Stomach (tissue), 19 donors: ENCODE measurements at places on chromosomes 16 and 17.

- DNase-seq, result peak; percentile 59
Measured at GRCh38 chr17:41549596-41550039, 21.5 kb upstream of the KRT19 start.

GRCh38 chr16:28040039-28040438 is 23.5 kb downstream of the GSG1L start:
- DNase-seq, result no peak

DNA sequence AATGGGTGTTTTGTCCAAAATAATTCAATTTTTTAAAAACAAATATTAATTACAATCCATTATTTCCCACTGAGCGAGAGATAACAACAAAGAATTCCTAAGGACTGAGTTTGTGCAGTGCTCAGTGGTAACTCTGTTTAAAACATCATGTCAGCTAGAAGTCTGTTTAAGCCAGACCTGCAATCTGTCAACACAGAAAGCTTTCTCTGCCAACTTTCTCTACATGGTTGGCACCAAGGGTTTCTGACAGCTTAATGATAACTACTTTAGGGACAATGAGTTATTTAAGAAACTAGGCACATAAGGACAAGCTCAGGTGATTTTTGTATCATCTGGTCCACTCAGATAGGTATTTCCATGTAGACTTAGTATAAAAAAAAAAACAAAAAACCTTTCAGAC is 81.8 kb downstream of the WDR59 start:
- no peak for DNase-seq

DNA sequence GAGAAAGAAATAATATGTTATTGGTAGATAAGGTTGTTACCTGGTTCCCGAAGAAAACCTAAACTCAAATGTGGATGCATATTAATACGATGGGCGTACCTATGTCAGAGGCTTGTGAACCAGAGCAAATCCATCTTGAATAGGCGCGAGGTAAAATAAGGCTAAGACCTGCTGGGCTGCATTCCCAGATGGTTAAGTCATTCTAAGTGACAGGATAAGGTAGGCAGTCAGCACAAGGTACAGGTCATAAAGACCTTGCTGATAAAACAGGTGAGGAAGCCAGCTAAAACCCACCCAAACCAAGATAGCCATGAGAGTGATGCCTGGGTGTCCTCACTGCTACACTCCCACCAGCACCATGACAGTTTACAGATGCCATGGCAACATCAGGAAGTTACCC is 1400.1 kb downstream of the CDH8 start:
- peak; percentile 42 for DNase-seq

DNA sequence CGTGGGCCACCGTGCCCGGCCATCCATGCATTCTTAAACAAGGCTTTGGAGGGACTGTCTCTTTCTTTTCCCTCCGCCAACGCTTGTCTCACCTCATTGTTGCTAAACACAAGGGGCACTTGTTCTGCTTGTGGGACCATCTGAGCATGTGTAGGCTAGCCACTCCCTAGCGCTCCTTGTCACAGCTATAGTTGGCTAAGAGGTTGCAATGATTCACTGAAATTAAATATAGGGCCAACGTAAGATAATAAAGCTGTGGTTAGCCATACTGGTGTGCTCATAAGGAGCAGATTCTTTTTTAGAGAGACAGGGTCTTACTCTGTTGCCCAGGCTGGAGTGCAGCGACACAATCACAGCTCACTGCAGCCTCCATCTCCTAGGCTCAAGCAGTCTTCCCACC is 41.2 kb downstream of the KIAA0513 start:
- no peak for DNase-seq

- DNase-seq, result no peak
Measured at GRCh38 chr17:39246274-39246673, 20.5 kb upstream of the STAC2 start.

DNA sequence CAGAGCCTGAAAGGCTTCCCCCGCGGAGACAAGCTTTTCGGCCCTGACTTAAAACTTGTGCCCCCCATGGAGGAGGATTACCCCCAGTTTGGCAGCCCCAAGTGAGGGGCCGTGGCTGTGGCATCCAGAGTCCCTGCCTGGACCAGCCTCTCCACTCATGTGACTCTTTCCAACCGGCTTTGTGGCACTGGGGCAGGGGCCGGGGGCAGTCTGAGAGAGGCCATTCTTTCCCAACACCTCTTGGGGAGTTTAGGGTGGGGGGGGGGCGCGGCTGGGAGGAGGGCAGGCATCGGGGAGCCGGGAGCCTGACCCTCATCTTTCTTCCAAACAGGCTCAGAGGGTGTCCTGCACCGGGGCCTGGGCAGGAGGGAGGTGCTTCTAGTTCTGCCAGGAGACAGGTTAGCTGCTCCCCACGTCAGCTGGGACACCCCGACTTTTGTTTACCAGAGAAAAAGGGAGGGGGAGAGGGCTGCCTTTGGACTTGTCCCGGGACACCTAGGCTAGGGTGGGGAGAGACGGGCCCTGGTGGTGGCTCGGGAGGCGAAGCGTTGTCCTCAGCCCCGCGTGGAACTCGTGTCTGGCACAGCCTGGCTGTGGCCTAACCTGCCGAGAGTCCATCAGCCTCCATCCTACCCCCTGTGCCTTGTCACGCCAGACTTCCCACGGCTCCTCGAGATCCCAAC is 7.3 kb upstream of the SERPINF1 start:
- peak; percentile 11 for DNase-seq

- DNase-seq, result no peak
Measured at GRCh38 chr16:62933929-62934328, 897.7 kb upstream of the CDH8 start.

- DNase-seq, result no peak
Measured at GRCh38 chr17:65154770-65155589, 17.8 kb downstream of the RGS9 start.

- DNase-seq, result no peak
Measured at GRCh38 chr16:85184404-85184803, 72.1 kb upstream of the CIBAR2 start.

DNA sequence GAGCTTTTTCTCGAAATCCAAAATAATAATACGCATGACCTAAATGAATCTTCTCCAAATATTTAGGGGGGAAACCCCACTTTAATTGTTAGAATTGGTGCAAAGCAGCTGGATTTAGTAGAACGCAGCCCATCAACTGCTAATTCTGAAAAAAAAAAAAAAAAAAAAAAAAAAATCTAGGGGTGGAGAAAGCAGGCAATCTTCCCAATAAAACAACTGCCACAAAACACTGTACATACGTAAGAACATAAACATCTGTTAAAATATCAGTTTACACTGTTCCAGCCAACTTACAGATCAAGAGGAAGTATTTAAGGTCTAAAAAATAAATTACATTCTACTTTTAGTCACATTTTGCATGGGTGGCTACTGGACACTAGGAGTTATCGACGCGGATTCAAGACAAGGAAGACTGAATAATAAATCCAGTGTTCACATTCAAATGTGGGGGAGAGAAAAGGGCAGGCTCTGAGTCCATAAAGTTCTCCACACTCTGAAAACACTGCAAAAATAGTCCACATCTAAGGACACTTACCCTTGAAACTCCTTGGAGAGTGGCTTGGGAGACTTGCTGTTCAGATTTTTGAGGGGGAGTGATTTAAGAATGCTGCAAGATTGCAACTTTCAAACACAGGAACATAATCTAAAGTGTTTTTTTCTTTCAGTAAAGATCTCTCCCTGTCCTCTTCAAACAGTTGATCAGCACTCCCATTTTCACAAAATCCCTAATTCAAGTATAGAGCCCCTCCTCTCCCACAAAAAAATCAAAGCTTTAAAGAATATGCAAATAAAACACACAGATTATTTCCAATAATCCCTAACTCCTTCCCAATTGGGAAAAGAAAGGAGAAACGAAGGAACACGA is 1.3 kb downstream of the APPBP2 start:
- no peak for DNase-seq

DNA sequence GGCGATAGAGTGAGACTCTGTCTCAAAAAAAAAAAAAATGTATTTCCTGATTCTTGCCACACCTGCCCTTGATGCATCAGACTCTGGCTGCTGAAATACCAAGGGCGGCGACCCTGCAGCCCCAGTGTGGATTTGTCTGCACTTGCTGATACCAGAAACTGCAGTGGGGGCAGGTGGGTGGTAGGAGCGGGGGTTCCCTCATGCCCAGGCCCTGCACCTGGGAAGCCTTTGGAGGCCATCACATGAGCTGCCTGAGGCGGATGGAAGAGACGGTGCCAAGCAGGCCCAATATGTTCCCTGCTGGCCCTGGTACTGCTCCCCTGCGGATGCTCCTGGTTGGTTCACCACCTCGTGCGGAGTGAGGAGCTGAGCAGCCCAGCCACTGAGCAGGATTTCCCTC is 50.6 kb downstream of the MARF1 start:
- DNase-seq, result peak; percentile 53

- no peak for DNase-seq
Measured at GRCh38 chr17:3630781-3631180, 5.3 kb downstream of the SHPK start.

- no peak for DNase-seq
Measured at GRCh38 chr17:80364091-80364691, 50.8 kb upstream of the ENDOV start.

GRCh38 chr17:50331085-50331791 is 14.7 kb upstream of the XYLT2 start:
- DNase-seq, result no peak

- no peak for DNase-seq
Measured at GRCh38 chr17:62092784-62093183, 27.7 kb upstream of the MED13 start.

DNA sequence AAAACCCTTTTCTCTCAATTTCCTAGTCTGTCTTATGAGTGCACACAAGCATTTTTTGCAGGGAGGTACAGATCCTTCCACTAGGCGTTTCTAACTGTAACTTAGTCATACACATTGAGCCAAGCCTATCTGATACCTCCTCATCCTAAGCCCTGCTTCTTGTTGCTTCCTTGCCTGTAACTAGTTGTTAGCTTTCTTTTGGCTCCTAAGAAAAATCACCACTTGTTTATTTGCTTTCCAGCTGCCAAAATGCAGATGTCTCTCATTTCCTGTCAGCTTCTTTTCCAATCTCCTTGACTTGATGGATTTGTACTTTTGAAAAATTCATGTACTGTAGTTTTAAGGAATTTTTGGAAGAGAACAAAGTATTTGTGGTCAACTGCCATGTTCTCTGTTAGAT is 73.7 kb downstream of the TNRC6C start:
- no peak for DNase-seq

GRCh38 chr16:83552228-83552627 is 255.6 kb upstream of the HSBP1 start:
- DNase-seq, result no peak

- DNase-seq, result no peak
Measured at GRCh38 chr17:78104540-78104941, 24.0 kb downstream of the TMC6 start.

- DNase-seq, result no peak
Measured at GRCh38 chr17:42853968-42854790, 3.2 kb downstream of the AOC3 start.

- peak; percentile 10 for DNase-seq
Measured at GRCh38 chr16:24309258-24310142, 53.4 kb downstream of the CACNG3 start.

DNA sequence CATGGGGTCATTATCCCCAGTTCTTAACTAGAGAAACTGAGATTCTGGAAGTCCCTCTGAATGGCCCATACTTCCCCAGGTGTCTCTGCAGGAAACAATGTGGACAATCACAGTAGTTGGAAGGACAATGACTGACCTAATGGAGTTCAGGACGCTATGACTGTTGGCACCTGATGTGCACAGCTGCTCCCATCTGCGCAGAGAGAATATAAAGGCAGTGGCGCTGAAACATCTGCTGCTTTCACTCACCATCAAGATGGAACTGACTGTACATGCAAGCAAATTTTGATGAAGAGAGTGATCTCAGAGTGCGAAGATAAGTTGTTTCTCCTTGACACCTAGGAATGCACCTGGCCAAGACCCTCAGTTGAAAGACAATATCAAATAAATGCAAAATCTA is 395.7 kb upstream of the ASIC2 start:
- no peak for DNase-seq

DNA sequence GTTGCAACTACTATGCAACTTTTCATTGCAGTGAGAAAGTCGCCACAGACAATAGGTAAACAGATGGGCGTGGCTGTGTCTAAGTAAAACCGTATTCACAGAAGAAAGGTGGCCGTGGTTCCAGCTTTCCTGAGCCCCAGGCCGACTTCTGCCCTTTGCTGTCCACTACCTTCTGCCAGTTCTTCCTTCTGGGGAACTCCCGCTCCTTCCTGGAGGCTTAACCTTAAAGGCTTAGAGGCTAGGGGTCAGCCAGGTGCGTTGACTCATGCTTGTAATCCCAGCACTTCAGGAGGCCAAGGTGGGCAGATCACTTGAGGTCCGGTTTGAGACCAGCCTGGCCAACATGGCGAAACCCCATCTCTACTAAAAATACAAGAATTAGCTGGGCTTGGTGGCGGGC is 2.1 kb upstream of the SEPTIN12 start:
- DNase-seq, result no peak

DNA sequence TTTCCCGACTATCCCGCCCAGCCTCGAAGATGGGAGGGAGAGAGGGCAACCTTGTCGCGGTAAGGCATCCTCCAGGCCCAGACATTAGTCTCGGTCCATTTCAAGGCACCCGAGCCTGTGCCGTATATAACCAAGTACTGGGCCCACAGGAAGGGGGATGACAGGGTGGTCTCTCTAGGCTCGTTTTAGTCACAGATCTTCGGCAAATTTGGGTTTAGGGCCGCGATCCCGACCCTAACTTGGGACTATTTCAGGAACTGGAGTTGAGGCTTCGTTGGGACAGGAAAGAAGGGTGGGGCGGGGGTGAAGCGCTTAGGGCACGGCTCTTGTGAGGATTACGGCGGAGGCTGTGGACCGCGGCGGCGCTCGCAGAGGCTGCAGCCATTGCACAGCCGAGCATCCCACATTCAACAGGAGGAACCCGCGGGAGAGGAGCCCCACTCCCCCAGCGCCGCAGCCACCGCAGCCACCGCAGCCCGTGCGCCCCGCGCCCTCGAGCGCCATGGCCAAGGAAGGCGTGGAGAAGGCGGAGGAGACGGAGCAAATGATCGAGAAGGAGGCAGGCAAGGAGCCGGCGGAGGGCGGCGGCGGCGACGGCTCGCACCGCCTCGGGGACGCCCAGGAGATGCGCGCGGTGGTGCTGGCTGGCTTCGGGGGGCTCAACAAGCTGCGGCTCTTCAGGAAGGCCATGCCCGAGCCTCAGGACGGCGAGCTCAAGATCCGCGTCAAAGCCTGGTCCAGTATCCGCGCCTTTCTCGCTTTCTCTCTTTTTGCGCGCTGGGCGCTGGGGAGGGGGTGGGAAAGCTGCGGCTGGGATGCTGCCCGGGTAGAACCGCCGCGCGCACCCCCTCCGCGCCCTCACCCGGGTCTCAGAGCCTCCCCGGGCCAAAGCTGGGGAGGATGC is at the start of gene VAT1L:
VAT1L (plus strand) TSS at position 384 of the 904 bp plus-strand sequence; CDS start at position 503, 119 bp downstream.
- DNase-seq, result no peak
